Urothelium cell line (cell line): ENCODE measurements at places on chromosomes 11 and 22.
A peak's percentile ranks its signal among the peaks of the same experiment; 100 is the strongest.

GRCh38 chr11:118198370-118198769 lies 21.9 kb upstream of the SCN2B start:
- DNase-seq = peak; percentile 68

GRCh38 chr11:65821107-65821506 lies 12.7 kb upstream of the SNX32 start:
- no peak for DNase-seq

DNA sequence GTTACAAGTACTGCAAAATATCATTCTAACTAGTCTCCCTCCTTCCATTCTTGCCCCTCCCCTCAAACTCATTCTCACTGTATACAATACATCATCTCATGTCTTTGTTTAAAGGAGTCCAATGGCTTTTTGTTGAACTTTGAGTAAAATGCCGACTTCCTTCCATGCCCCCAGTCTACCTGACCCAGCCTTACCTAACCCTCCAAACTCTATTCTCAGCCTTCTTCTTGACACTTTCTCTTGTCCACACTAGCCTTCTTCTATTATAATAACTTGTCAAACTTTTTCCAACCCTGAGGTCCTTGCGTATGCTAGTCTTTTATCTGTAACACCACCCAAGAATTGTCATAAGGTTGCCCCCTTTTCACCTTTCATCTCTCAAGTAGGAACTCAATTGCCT lies 1011.4 kb upstream of the CCDC90B start:
- DNase-seq = no peak

- no peak for DNase-seq
These were observed 3.8 kb upstream of the RNF141 start for GRCh38 chr11:10544491-10545465.

- DNase-seq = no peak
These were observed 2.0 kb downstream of the PARVG start for GRCh38 chr22:44182588-44183286.
